ENCODE measurements at places on chromosomes 7 and 10.

GRCh38 chr10:78540355-78541076 is 506.9 kb downstream of the RPS24 start:
- peak; percentile 14 for DNase-seq

DNA sequence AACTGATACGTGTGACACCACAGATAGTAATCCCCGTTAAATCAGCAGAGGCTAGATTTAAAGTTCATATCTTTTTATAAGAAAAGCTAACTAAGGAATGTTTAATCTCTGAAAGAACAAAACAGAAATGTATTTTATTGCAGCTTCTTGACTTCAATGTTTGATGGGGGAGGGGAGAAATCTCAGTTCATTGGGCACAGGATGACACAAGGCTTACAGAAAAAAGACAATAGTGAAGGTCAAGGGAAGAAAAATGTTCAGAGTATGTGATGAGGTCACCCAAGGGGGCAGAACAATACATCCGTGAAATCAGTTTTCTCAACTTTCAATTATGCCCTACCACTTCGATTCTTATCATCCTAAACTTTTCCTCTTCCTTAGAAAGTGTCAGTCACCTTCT is 102.9 kb downstream of the ELAPOR2 start:
- DNase-seq: no peak

- DNase-seq: no peak
Observed at GRCh38 chr10:86363184-86363832, 3.3 kb downstream of the GRID1 start.

DNA sequence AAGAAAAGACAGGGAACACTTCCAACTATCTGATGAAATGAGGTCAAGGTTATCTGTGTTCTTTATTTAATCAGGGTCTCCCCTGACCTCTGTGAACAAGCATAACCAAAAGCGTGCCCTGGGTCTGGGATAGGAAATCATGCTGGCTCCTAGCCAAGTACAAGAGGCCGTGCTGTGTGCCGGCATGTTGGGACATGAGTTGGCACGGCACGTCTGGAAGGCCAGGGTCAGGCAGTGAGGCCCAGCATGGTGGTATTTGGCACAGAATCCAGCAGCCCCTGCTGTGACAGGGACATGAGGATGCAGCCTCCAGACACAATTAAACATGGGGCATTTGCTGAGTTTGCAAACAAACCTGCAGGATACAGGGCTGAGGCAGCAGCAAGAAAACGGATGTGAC is 320.4 kb downstream of the PLXNA4 start:
- DNase-seq: no peak

DNA sequence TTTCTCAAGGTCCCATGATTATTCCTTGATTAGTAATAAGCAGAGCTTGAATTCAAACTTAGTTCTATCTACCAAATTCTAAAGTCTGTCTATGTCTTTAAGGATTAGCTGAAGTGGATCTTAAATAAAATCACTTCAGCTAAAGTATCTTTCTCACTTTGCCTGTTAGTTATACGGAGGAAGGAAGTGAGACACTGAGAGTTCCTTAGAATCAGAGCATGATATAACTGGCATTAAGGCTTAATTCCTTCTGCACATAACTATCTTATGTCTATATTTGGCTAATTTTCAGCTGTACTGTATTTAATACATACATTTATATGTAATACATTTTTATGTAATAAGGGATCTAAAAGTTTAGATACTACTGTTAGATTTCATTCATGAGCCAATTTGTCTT is 491.1 kb upstream of the GHITM start:
- no peak for DNase-seq

DNA sequence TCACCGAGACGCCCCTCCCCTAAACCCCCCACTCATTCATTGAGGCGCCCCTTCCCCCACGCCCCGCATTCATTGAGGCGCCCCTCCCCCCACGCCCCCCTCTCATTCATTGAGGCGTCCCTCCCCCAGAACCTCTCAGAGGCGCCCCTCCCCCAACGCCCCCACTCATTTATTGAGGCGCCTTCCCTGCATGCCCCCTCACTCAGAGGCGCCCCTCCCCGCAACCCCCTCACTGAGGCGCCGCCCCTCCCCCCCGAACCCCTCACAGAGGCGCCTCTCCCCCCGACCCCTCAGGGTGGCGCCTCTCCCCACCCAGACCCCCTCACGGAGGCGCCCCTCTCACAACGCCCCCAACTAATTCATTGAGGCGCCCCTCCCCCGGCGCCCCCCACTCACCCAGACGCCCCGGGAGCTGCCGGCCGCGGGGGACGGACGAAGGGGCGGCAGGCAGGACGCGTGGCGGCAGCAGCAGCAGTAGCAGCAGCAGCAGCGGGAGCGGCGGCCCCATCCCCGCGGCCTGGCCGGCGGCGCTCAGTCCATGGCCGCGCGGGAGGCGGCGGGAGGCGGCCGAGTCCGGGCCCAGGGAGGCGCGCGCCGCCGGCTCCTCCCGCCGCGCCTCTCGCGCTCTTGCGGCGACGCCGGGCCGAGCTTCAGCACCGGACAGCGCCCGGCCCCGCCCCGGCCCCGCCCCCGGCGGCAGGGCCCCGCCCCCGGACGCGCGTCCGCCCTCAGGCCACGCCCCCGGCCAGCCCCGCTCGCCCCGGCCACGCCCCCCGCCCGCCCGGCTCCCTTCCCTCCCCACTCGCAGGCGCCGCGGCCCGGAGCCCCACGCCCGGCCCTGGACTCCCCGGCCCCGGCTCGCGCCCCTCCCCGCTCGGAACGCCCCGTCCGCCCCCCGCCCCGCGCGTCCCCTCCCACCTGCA is at the start of gene PTPRN2:
TSS of gene PTPRN2 (minus strand) at position 662 of the 923 bp plus-strand sequence.
- DNase-seq: no peak

GRCh38 chr10:82628373-82628772 is 753.4 kb downstream of the NRG3 start:
- peak; percentile 18 for DNase-seq

DNA sequence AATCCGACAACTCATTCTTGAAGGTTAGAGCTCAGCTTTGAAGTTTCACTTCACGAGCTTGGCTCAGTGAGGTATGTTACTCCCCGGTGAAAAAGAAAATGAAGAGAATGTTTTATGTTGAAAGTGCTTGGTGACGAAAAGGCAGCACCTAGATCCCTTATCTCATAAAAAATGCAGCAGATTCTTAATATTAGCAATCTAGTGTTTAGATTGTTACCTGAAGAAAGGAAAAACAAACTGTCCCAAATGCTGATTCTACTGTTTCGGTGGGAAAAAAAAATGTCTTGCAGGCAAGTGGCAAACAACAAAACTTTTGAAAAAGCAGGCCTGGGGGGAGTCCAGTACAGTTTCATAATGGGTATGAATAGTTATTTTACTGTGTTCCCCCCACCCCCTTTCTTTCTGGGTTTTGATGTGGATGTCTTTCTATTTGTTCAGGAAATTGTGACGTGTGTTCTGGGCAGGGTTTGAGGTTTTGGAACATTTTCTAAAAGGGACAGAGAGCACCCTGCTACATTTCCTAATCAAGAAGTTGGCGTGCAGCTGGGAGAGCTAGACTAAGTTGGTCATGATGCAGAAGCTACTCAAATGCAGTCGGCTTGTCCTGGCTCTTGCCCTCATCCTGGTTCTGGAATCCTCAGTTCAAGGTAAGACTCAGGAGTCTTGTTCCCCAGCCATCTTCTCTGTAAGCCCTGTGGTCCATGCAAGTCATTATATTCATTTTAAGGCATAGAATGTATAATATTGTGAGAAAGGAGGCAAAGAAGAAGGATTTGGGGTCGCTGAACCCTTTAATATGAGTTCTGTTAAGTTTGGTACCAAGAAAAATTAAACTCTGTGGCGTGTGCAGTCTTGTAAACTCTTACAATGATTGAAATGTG is at the start of gene SRGN:
TSS of gene SRGN (plus strand) at position 514 of the 881 bp plus-strand sequence. CDS start at position 569, 55 bp downstream.
- peak; percentile 14 for DNase-seq

- DNase-seq: no peak
Observed at GRCh38 chr7:74271742-74272141, 17.5 kb upstream of the CLIP2 start.

- DNase-seq: no peak
Observed at GRCh38 chr7:102253973-102254370, 32.7 kb upstream of the SH2B2 start.

DNA sequence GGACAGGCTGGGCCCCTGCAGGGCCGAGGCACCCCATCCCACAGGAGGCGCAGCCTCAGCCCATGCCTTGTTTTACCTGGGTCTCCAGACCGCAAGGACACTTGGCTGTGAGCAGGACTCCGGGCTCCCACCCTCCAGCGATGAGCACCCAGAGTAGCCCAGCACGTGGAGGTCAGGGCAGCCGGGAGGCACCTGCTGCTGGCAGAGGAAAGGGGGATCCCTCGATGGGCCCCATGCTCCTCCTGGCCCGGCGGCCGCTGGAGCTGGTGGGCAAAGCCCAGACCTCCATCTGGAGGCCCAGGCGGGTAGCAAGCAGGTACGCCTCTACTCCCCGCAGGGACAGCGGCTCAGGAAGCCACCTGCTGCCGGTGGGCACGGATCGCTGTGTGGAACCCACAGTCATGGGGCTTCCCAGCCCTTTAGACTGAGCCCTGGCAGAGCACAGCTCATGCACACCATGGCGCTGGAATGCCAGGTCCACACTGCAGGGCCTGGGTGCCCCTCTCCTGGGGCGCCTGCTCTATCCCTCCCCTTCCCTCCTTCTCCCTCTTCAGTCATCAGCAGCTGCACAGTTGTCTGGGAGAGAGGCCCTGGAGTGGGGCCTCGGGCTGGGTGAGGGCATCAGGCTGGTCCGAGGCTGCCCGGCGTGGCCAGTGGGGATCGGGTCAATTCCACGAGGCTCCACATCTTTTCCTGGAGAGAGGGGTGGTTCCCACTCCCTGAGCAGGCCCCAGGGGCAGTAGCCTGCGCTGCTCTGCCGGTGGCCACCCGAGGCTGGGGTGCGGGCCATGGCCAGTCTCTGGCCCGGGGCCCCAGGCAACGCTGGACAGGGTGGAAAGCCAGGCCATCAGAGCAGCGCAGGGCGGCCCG is 65.7 kb downstream of the PWWP2B start:
- DNase-seq: no peak

- no peak for DNase-seq
Observed at GRCh38 chr10:70381471-70382421, 679 bp downstream of the LRRC20 start.

GRCh38 chr7:73427902-73428787 is 5.4 kb upstream of the FZD9 start:
- no peak for DNase-seq

DNA sequence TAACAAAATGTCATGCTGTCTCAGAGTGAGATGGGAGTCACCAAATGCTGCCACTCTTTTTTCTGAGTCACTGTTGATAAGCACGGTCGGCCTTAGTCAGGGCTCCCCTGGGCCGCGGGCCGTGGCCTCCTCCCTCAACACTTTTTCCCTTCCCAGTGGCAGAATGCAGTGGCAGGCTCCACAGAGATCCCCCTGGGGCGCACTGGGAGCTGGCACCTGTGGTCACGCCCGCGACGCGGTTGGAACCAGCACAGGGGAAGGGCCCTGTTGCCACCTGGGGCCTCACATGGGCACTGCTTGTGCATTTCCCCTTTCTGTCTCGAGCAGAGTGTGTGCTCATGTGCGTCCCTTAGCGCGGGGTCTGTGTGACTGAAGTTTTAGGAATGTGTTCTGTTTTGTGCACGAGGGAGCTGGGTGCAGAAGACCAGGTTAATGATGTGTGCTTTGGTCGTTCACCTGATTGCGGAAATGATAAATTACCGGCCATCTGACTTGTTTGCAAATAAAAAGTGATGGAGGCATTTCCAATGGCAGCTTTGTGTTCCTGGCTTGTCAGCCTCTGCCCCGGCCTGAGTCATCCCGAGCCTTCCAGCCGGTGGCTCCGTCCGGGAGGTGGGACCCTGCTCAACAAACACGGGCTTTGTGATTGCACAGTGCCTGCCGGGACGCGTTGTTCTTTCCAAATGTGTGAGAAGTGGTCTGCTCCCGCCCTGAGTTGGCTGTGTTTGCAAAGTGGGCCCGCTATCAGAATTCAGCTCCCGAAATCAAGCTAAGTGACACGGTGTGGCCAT is 100.7 kb downstream of the NKX6-2 start:
- DNase-seq: peak; percentile 82

All from renal cortical epithelial cell (primary cell).